WTC11 (cell line): ENCODE measurements at places on chromosomes 7 and 10.

GRCh38 chr10:10902951-10903350 is 114.7 kb upstream of the CELF2 start:
- DNase-seq, result no peak

- no peak for DNase-seq
These were observed 679 bp upstream of the AFAP1L2 start for GRCh38 chr10:114405011-114405350.

DNA sequence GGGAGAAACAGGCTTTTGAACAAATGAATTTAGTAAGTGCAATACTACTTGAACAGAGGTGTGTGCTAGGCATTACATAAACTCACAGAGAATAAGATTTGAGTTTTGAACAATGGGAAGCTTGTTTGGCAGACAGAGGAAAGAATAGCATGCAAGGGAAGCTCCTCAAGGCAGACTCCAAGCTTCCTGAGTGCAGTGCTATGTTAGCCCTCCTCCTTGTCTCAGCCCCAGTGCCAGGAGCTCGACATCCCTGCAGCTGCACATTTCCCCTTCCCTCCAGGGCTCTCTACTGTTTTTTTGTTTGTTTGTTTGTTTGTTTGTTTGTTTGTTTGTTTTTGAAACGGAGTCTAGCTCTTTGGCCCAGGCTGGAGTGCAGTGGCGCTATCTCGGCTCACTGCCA is 237.5 kb downstream of the IPMK start:
- no peak for DNase-seq

DNA sequence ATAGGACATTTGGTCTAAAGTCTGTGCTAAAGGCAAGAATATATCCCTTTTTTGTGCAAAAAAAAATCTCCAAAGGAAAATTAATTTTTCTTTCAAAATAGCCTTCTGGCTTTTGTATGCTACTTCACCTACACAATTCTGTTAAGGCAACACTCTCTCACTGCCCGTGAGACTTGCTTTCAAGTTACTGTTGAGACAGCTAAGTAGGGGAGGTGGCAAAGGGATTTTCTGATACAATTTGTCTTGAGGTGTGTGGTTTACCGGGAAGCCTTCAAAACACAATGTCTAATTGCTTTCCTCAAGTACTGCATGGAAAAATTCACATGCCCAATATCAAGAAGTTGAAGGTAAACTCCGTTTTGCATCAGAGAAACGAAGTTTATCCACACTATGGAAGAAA is 50.8 kb upstream of the RSU1 start:
- DNase-seq, result no peak

GRCh38 chr10:88540351-88540750 is 42.8 kb downstream of the RNLS start:
- no peak for DNase-seq

- peak; percentile 55 for DNase-seq
These were observed 168.0 kb upstream of the RHEB start for GRCh38 chr7:151687523-151688235.

DNA sequence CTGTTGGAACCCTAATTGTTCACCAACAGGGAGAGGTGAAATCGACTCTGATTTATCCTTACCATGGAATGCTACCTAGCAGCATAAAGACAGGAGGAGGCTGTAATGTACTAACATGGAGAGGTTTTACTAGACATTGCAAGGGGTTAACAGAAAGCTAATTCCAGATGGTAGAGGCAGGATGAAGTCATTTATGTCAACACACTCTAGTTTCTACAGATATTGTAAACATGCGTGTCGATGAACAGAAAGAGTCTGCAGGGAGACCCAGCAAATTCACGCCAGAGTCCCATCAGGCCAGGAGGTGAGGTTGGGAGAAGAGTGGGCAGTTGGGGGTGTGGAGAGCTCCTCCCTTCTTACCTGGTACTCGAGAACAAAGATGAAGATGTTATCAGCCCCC is 7.0 kb downstream of the NPC1L1 start:
- DNase-seq, result no peak

GRCh38 chr10:62136931-62137330 is 131.7 kb downstream of the RTKN2 start:
- DNase-seq, result no peak

DNA sequence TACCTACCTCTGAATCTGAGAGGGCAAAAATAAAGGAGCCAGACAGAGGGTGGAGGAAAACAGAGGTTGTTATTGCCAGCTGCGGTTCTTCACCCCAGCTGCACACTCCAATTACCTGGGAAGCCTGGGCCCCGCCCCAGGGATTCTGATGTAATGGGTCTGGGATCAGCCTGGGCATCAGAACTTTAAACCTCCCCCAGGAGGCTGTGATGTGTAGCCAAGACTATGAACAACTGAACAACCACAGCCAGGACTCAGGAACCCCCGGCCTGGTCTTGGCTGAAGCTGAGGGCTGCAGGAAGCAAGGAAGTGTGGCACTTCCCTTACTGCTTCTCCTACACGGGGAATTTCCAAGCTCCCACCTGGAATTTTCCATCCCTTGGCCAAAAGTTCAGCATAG is 89.3 kb downstream of the HIP1 start:
- DNase-seq, result no peak

- no peak for DNase-seq
These were observed 319.6 kb upstream of the ZMIZ1 start for GRCh38 chr10:78749200-78749599.

- no peak for DNase-seq
These were observed 859.2 kb downstream of the GATA3 start for GRCh38 chr10:8913720-8914119.

GRCh38 chr7:75662579-75663301 is 76.0 kb downstream of the HIP1 start:
- DNase-seq, result no peak

DNA sequence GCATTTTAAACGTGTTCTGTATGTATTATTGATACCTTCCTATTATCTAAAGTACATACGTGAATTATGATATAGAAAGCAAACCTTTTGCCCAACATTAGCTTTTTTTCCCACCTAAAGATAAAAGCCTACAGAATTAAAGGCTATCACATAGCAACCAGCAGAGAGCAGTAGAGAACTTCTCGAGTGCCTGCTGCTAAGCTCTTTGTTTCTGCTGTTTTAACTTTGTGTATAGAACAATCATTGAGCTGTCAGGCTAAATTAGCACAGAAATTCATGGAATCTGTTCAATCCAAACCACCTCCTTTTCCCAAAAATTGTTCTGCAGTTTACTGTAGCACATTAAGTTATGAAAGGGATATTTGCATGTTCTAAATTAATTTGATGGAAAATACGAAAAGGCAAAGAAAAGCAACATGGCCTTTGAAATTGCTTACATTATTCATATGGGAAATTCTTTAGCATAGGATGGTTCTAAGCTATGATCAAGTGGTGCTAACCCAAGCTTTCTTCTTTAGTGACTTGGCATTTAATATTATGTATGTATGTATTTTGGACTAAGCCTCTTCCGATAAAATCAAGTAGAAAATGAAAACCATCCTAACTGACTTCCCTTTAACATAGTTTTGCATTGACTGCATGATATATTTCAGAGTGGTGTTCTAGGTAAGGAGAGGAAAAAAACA is 1288.5 kb downstream of the GATA3 start:
- no peak for DNase-seq

DNA sequence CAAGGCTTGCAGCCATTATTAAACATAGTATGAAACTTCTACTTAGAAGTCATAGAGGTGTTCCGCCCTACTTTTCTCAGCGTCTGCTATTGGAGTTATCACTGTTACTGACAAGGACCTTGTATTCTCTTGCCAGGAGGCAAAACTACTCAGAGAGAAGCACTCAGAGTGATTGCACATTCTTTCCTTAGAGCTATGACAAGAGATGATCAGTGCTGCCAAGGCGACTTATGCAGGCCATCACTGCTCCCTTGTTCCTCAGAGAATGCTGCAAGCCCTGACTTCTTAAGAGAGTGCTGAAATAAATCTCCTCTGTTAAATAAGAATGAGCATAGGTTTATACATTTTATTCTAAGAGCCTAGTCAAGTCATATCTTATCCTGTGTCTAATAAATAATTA is 534.6 kb upstream of the PHF14 start:
- DNase-seq, result no peak

DNA sequence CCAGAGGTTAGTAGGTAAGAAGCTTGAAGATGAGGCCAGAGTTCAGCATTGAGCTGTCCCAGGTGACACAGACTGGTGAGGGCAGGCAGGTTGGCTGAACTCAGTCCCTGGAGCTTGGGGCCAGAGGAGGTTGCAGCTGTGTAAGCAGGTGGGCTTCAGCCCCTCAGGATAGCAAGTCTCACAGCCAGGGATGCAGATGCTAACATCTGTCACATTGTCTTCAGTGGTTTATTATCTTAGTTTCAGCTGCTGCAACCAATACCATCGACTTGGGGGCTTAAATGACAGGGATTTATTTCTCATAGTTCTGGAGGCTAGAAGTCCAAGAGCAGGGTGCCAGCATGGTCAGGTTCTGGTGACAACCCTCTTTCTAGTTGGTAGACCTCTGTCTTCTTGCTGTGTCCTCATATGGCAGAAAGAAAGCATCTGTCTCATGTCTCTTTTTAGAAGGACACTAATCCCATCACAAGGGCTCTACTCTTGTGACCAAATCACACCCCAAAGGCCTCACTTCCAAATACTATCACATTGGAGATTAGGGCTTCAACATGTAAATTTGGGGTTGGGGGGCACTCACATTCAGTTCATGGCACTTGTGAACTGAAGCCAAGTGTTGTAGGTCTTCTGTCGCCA is 146.2 kb downstream of the KIAA1217 start:
- no peak for DNase-seq

GRCh38 chr10:122492999-122493481 is 31.7 kb downstream of the HTRA1 start:
- no peak for DNase-seq

DNA sequence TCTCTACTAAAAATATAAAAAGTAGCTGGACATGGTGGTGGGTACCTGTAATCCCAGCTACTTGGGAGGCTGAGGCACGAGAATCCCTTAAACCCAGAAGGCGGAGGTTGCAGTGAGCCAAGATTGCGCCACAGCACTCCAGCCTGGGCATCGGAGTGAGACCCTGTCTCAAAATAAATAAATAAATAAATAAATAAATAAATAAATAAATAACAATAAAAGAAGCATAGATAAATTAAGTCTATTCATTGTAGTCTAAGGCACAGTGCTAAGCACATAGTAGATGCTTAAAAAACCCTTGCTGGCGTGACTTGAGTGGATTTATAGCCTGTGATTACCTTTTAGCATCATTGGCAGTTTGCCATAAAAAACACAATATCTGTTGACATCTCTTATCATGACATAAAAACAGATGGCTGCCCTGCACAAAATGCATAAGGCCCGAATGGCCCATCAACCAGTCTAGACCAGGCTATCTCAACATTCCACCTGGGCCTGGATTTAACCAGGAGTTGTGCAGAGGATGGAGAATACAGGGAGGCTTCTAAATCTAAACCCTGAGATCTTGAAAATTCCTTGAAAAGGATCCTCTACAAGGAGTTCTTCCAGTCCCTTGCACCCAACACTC is 94.9 kb downstream of the PRLHR start:
- DNase-seq, result no peak

- DNase-seq, result no peak
These were observed 317.6 kb downstream of the GRID1 start for GRCh38 chr10:86048973-86049372.

DNA sequence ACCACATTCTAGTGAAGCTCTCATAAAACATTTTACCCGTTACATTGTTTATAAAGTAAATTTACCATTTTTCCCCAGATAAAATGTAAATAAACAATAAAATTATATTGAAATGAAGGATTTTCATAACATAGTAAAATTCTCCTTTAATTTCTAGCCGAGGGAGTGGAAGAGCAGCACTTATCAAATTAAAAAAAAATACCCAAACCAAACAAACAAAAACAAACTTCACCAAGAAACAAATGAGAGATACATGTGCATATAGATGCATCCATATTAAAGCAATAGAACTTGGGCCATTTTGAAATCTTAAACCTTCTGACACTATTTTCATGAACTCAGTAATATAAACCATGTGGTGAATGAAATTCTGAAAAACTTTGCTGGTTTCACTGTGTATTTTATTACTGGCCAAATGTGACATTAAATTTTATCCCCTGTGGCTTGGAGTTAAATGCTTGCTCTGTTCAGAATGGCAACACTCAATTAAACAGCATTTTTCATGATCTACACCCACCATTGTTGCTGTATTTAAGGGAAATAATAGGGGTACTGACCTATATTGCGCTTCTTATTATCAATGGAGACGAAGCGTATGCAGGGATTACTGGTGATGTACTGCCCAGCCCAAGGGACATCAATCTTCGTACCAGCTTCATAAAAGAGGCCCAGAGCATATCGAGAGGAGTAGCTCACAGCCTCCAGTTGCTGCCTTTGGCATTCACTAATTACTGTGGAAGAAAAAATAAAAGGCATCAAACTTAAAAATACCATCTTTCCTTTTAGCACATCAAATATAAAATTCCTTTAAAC is 220.9 kb downstream of the RNLS start:
- no peak for DNase-seq

DNA sequence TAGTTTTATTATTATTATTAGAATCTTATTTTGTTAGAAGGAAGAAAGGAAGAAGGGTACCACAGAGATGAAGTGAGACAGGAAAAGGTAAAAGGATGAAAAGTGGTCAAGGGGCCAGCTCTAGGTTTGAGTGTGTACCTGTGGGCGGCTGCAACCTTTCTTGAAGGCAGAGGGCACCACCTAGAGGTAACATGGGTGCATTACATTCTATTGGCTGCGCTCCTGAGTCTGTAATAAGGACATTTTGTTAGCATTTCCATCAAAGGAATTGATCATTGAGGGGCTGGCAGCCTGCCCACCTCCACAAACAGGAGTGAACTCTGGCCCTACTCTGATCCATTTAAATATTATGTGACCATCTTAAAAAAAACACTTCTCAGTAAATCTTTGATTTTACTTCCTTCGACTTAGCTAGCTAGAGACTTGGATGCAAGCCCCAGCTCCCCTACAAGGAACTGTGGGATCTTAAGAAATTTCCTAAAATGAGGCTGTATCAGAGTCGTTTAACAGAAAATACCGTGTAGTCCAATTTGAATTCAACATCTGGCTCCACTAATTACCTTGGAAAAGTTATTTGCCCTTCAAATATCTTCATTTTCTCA is 610.4 kb downstream of the IPMK start:
- peak; percentile 68 for DNase-seq

GRCh38 chr7:51639661-51640334 is 323.2 kb upstream of the COBL start:
- no peak for DNase-seq

- DNase-seq, result no peak
These were observed 32.8 kb upstream of the VIPR2 start for GRCh38 chr7:159177284-159177953.

GRCh38 chr7:86926732-86927131 is 132.7 kb downstream of the ELAPOR2 start:
- DNase-seq, result peak; percentile 20

DNA sequence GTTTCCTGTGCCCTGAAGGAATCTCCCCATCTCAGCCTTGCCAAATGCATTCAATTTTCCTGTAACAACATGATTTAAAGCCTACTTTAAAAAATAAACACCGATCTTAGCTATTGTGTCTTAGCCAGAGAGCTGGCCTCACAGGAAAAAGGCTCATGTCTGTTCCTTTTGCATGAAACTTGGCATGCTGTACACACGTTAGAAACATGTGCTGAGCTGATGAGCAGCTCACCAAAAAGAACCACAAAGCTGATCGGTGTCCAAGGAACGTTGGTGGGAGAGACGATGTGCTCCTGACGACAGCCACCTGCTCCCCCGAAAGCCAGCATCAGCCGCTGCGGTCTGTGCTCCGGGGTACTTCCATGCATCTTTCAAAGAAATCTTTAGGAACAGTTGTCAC is 135.9 kb downstream of the ADARB2 start:
- no peak for DNase-seq

- DNase-seq, result no peak
These were observed 91.5 kb downstream of the ARID5B start for GRCh38 chr10:61992671-61993668.
